ENCODE measurements at places on chromosomes 16 and 17.
A peak's percentile ranks its signal among the peaks of the same experiment; 100 is the strongest.

DNA sequence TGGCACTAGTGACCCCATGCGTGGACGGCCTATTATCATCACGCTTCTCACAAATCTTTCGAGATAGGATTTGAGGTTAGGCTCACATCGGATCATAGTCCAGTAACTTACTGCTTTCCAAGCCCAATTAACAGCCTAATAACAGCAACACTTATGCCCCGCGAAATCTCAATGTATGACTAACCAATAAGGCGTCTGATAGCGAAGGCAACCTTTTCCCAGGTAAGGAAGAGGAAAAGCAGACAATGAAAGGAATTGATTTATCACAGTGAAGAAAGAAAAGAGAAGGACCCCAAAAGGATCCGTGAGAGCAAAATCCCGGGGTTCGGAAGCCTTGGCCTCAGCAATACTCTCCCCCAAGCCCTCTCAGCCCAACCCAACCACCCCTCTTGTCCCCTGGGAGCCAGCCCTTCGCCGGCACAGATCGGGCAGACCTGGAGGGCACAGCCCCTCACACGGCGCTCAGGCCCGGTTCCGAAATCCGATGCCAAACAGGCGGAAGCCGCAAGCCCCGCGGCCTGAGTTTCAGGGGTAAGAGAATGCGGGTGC is 534 bp downstream of the GPATCH8 start:
- DNase-seq, result no peak

- no peak for DNase-seq
Observed at GRCh38 chr17:27525836-27526603, 69.8 kb downstream of the KSR1 start.

GRCh38 chr16:60107871-60108270 is 1373.8 kb upstream of the GOT2 start:
- no peak for DNase-seq

GRCh38 chr16:70695331-70696070 is 9.6 kb upstream of the MTSS2 start:
- no peak for DNase-seq

- DNase-seq, result no peak
Observed at GRCh38 chr17:58615768-58616659, 75.8 kb downstream of the TEX14 start.

- DNase-seq, result no peak
Observed at GRCh38 chr17:4560837-4561256, 470 bp upstream of the GGT6 start.

- DNase-seq, result no peak
Observed at GRCh38 chr17:79433379-79433778, 177.5 kb downstream of the RBFOX3 start.

GRCh38 chr16:71499775-71500364 is 10.7 kb upstream of the ZNF19 start:
- peak; percentile 20 for DNase-seq

DNA sequence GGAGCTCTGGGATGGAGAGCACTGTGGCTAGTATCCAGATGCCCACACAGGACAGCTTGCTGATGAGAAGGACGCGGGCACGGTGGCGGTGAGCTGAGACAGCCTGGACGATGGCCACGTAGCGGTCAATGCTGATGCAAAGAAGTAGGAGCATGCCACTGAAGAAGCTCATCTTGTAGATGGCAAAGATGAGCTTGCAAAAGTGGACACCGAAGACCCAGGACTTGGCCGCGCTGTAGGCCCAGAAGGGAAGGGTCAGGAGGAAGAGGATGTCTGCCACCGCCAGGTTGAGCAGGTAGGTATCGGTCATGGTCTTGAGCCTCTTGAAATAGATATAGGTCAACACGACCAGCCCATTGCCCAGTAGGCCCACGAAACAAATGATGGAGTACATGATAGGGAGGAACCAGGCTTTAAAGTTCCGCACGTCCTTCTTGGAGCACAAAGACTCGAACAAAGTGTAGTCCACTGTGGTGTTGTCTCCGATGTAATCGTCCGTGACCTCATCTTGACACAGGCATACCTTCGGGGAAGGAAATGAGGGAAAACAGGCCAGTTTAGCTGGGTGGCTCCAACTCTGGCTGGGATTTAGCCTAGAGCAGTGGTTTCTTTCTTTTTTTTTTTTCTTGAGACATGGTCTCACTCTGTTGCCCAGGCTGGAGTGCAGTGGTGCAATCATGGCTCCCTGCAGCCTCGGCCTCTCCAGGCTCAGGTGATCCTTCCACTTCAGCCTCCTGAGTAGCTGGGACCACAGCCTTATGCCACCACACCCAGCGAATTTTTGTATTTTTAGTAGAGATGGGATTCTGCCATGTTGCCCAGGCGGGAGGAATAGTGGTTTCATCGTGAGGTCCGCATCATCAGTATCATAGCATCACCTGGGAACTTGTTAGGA is 9.7 kb downstream of the CCR7 start:
- no peak for DNase-seq

- DNase-seq, result no peak
Observed at GRCh38 chr17:37131669-37132611, 183.2 kb downstream of the AATF start.

GRCh38 chr16:56841233-56841632 is 23.8 kb upstream of the SLC12A3 start:
- DNase-seq, result no peak

GRCh38 chr17:14101976-14102375 is 32.7 kb downstream of the COX10 start:
- DNase-seq, result no peak

DNA sequence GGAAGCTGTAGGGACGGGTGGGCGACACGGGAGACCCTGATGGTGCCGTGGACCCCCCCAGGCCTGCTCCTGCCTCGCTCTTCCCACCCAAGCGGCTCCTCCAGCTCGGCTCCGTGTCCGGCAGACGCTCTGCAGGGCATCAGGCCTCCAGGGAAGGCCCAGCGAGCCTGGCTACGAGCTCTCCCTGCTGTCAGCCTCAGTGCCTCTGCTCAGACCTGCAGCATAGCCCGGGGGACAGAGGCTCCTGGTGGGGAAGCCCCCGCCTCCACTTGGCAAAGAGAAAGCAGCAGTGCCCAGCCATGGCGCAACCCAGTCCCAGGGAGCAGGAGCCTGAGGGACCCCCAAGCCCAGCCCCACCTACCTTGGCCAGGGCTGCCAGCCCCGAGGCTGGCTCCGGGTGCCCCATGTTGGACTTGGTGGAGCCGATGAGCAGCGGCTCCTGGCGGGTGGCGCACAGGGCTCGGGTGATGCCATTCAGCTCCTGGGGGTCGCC is 5.9 kb downstream of the FASN start:
- DNase-seq, result no peak

- DNase-seq, result no peak
Observed at GRCh38 chr16:12511708-12512107, 292.0 kb downstream of the CPPED1 start.

GRCh38 chr17:75367312-75367711 is 38.2 kb downstream of the GRB2 start:
- no peak for DNase-seq

DNA sequence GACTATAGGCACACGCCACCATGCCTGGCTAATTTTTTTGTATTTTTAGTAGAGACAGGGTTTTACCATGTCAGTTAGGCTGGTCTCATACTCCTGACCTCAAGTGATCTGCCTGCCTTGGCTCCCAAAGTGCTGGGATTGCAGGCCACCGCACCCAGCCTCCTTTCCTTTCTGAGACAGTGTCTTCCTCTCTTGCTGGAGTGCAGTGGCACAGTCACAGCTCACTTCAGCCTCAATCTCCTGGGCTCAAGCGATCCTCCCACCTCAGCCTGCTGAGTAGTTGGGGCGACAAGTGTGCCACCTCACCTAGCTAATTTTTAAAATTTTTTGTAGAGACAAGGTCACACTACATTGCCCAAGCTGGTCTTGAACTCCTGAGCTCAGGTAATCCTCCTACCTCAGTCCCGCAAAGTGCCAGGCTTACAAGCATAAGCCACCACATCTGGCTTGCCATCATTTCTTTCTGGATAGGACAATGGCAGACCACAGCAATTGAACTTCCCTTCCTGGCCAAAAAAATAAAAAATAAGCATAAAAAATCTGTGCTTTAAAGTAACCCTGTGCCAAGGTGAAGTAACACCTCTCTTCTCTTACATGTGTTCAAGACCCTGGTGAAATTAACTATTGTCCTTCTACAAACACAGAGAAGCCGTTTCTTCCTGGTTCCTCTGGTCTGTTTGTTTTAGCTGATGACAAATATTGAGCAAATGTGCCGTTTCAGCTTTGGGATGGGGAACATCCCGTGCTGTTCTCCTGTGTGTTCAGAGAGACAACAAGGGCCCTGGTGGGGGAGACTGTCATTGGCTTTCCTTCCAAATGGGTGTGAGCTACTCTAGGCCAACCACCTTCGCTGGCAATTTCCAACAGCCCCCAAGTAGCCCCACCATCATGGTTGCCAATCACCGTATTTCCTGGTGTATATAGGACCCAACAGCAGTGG is 60.2 kb downstream of the EMP2 start:
- no peak for DNase-seq

DNA sequence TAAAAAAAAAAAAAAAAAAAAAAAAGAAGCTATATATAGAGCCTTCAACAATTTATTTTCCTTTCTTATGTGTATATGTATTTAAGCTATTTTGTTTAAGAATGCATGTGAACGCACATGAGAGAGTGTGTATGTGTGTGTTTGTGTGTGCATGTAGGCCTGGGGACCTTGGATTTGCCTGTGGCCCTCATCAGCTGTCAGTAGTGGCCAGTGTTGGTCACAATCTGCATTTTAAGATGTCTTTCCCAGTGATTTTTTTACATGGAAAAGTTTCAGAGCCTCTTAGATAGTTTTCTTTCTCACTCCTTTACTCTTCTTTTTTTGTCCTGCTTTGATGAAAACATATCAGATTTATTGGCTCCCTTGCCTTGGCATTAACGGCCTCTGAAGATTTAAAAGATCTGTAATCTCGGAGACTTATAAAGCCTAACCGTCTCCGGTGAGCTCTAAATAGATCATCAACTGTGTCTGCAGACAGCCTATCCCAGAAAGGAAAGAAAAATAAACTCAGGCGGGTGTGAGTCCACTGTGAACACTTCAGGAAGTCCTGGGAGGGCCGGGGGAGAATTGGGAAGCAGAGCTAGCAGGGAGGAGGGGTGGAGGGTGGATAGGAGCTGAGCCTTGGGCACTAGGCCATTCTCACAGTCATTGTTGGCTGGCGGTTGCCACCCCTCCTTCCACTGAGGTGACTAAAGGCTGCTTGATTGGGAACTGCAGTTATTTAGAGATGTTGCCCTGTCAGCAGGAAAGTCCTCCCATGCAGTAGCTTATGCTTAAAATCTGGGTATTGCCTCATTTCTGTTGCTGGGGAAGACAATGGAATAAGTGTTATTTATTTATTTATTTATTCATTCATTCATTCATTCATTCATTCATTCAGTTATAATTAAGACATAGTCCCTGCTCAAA is 86.8 kb downstream of the WWP2 start:
- no peak for DNase-seq

DNA sequence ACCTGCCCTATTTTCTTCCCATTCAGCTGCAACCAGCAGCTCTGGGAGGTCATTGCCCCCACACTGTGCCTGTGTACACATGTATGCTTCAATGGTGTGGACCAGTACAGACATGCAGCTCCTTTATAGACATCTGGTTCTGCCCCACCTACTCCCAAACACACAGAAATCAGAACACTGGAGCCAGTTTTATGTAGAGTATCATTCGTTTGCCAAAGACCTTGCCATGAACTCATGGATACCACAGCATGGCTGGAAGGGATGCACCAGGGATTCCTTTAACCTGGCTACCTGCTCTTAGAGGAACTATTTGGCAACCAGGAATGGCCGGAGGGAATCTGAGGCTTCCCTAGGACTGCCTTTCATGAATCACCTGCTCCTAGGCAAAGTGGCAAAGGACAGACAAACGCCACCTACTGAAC is 60.4 kb downstream of the ZFHX3 start:
- DNase-seq, result no peak

DNA sequence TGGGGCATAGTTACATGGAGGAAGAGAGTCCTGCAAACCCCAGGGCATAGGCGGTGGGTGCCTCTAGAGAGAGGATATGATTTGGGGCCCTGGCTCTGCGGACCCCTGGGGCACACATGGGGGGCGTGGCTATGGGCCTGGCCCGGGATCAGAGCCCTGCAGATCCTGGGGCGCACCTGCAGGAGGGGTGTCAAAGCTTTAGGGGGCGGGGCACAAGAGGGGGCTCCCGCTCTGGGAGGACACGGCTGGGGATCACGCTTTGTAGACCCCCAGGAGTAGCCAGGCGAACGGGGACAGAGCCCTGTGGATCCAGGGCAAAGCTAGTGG is 497 bp downstream of the BCL7C start:
- DNase-seq, result no peak

DNA sequence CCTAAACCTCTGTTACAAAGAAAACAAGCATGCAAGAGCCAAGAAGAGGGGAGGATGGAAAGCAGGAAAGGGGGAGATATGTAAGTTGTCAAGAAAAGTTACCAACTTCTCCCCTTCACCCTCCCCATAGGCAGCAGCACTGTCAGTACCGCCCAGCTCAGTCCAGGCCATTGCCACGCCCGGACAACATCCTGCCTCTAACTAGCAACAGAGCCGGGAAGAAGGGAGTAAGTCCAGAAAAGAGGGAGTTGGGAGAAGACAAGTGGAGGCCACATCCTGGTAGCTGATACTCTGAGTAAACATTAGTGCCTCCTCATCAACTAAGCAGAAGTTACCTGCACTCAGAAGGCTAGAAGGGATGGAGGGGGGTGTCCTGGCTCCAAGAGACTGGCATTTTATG is 113.6 kb downstream of the SMG6 start:
- no peak for DNase-seq

DNA sequence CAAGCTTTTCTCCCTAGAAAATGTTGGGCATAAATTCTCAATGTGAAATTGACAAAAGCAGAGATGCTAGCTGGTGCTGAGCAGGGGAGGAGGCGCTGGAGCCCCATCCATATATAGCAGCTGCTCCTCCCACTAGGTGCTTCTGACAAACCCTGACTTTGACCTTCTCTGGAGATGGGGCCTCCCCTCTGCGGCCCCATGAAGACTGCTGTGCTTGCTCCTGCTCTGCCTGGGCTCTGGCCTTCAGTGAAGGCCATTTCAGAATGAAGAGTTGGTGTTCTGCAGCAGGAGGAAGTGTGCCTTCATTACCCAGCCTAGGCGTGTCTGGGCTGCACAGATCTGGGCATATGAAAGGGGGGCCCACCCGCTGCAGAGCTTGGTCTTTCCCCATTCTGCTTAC is 29.7 kb downstream of the ASIC2 start:
- DNase-seq, result no peak

DNA sequence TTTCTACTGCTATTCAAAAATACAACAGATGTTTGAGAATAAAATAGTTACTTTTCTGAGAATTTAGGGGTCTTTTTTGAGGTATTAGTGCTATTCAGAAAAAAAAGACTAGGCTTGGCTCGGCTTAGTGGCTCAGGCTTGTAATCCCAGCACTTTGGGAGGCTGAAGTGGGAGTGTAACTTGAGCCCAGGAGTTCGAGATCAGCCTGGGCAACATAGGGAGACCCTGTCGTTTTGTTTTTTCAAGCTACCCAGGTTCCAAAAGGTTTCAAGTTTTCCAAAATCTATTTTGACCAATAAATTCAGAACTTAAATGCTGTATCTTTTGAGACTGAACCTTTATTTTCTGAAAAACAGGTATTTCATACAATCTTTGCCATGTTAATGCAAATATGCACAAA is 3.2 kb upstream of the ARL6IP1 start:
- no peak for DNase-seq
